CD4-positive, alpha-beta T cell (primary cell): ENCODE measurements at places on chromosomes 16 and 17. TPM values are rescaled to one million over a fixed set of nuclear protein-coding genes. Genes with fewer than 3 reads are reported as not detected.

Gene CDK5R1
- total RNA-seq: 21.7 TPM

Gene TPPP3
- not detected for total RNA-seq

Gene MYH11
- not detected for total RNA-seq

DNA sequence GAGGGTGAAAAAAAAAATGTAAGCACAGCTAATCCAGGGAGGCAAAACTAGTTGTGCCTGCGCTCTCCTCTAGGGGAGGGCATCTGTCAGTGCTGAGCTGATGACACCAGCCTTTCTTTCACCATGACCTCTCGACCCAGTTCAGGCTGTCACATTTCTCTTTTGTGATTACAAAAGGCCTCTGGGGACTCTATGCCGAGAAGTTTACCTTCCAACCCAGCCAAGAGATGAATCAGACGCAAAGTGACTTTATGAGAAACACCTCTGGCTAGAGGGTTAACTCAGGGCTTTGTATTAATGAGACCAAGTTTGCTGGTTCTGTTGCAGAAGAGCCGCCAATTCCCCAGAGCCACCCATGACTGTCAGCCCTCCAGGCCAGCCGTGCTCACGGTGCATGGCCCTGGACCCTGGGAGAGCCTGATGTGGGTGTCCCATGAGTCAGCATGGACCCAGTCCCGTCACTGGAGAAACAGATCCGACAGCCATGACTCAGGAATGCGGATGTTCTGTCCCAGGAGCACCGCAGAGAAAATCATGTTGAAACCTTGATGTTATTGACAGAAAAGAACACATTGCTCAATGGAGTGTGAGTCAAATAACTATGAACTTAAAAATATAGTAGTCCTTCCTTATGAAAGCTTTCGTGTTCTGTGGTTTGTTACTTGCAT, 437.2 kb downstream of the HS3ST3B1 start:
- DNase-seq: no peak
- H3K36me3 ChIP-seq: no peaks in the 10 kb centered on the region
- H3K4me3 ChIP-seq: no peak overlapping the region
- H3K4me1 ChIP-seq: no peaks in the 10 kb centered on the region
- H3K27me3 ChIP-seq: peaks cover 3% of the 10 kb centered on the region
- no peak overlapping the region for H3K27ac ChIP-seq

Gene CXCL16
- total RNA-seq: 25.8 TPM

Gene CSH2
- total RNA-seq: not detected

Gene LIMD2
- total RNA-seq: 727 TPM

- no peaks in the 10 kb centered on the region for H3K27me3 ChIP-seq
- H3K4me1 ChIP-seq: no peaks in the 10 kb centered on the region
- H3K36me3 ChIP-seq: no peaks in the 10 kb centered on the region
Observed at GRCh38 chr17:81132197-81132540, 33.1 kb upstream of the PVALEF start.
